MG63 (cell line): ENCODE measurements at places on chromosomes 7 and 10. TPM values are rescaled to one million over a fixed set of nuclear protein-coding genes. Genes with fewer than 3 reads are reported as not detected.

GRCh38 chr10:78483641-78484040, 450.0 kb downstream of the RPS24 start:
- no peak for DNase-seq

GRCh38 chr10:6097063-6097462, 8.2 kb downstream of the RBM17 start:
- no peak for DNase-seq

DNA sequence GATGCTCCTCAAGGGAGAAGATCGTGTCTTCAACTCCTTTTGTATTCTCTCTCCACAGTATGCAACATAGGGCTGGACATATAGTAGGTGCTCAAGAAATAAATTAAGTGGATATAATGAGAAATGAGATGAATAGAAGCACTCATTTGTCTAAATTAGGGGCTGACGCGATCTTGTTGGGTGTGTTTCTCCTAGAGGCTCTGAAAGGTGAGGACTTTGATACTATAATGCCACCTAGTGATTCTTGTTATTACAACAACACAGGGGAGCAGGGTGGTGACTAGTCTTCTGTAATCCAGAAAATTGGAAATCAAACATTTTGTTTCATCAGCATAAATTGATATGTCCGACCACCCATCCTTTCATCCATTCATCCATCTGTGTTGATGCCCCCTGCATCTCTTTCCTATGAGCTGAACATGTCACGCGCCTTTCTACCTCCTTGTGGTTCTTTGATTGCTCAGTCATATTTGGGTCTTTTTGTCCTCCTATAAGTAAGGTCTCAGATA, 3.5 kb upstream of the CFAP58 start:
- no peak for DNase-seq

The SORBS1 gene
- total RNA-seq: 0.03 TPM in 1 of 2 replicates, not detected in the other

The OR2A42 gene
- total RNA-seq: not detected in 2 replicates
